ENCODE measurements at places on chromosomes 3 and 15.

DNA sequence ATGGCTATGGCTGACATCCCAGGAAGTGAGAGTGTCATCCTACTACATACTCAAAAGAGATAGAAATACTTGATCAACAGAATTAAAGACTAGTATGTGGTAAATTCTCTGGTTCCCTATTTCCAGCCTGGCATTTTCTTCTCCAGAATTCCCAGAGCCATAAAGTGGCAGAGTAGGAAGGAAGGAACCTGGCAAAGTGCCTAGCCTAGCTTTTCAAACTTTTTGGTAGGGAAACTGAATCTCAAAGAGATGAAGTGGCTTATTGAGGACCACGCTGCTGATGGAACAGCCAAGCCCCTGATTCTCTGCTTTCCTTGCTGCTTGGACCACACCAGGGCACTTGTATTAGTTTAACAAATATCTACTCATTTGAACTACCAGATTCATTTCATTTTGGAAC is 312.4 kb upstream of the RORA start:
- DNase-seq, result no peak

DNA sequence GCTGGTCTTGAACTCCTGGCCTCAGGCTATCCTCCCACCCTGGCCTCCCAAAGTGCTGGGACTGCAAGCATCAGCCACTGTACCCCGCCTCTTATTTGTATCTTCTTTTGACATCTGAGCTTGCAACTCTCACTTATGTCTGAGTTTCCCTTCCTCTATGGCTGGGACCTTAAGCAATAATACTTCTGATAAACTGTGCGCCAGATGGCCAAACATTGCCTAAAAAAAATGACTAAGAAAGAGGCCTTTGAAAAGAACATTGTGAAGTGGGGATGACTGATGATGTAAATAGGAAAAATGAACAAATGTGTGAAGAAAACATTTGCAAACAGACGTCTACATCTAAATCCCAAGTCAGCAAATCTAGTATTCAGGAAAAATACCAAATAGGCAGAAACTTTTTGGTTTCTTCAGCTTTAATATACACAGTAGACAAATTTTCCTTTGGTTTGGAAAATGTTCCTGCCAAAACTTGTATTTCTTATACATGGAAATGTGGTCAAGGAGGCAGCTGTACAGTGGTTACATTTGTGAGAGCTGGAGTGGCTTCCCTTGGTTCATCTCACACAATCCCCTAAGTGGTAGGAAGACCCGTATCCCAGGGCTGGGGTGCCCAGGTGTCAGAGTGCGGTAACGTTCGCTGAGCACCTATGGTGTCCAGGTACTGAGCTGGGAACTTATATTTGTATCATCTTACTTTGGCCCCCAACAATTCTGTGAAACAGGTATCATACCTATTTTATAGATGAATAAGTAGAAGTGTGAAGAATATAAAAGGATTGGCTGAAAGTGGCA is 11.6 kb upstream of the TFRC start:
- DNase-seq, result peak; percentile 11

DNA sequence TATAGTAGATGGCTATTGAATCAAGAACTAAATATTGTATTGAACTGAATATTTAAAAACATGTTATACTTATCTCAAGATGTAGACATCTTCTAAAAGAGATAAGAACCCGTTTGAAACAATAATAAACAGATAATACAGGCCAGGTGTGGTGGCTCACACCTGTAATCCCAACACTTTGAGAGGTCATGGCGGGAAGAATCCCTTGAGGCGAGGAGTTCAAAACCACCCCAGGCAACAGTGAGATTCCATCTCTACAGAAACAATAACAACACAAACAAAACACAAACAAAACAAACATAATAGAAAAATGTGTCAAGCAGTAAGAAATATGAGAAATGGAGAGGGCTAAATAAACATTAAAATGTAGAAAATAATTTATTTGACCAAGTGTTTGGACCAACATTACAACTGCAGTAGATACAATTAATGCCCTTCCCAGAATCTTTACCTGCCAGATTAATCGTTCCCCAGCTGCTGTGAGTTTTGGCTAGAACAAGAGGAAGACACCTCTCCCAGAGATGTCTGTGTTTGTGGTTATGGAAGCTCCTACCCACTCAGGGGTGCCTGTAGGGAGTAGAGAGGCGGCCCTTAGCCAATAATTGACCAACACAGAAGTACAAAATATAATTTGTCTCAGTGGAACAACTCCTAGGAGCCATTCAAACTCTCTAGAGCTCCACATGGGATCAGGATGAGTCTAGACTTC is 111.9 kb upstream of the AGTR1 start:
- DNase-seq, result no peak

- no peak for DNase-seq
These were observed 55.0 kb upstream of the EPHB3 start for GRCh38 chr3:184506561-184506991.

DNA sequence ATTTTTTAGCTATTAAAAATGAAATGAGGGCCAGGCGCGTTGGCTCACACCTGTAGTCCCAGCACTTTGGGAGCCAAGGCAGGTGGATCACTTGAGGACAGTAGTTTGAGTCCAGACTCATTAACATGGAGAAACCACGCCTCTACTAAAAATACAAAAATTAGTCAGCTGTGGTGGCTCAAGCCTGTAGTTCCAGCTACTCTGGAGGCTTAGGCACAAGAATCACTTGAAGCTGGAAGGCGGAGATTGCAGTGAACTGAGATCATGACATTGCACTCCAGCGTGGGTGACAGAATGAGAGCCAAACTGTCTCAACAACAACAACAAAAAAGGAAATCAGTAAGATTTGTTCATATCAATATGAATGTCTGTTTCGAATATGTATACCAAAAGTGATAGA is 517.1 kb downstream of the ROBO1 start:
- DNase-seq, result no peak

DNA sequence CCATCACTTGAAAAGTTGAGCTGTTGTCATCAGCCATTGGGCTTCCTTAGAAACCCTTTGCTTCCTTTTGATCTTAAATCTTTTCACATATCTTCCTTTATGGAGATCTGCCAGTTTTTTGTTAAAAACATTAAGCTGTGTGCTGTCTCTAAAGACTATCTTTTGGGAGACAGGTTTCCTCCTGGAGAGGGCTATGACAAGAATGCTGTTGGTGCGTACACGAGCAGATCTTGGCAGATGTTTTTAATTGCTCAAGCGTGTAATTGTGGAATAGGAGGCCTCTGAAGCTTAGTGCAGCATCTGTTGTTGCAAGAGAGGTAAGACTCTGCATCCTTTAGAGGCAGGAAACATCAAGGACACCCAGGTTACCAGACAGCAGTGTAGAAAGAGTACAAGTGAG is 56.8 kb downstream of the PHLDB2 start:
- DNase-seq, result no peak

DNA sequence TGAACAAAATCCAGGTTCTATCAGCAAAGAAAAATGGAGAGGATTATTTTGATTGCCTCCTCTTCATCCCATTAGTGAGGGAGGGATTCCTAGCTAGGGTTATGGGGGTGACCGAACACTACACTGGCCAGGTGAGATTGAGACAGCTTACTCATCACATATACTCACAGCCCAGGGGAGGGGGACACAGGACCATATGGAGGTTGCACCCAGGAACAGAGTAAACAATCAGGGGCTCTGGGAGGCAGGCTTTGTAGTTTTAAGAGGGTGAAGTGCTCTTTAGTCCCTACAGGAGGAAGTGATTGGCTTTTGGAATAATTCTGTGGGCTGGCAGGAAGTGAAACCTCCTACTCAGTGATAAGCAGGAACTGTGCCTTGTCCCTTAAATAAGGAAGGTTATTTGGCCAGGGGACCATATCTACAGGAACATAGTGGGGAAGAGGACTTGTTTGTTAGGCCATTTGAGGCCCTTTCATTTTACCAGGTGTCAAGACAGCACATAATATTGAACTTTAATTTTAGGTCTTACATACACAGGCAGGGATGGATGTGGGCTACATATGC is 17.5 kb upstream of the KCTD6 start:
- no peak for DNase-seq

DNA sequence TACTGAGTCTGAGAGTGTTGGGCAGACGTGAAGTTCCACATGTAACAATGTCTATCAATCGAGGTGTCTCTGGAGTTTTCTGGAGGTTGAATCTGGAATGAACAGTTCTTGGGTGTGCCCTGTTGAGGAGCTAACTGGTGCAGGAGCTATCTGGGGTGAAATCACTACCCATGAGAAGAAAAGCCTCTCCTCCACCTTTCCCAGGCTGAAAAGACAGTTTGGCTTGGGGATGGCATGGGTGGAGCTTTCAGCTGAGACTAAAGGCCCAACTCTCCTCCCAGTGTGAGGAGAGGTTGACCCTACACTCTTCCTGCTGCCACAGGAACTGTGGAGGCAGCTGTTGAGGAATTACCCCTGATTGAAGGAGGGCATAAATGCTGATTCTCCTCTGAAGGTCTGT is 54.4 kb upstream of the LRRFIP2 start:
- DNase-seq, result no peak

- no peak for DNase-seq
These were observed 215.5 kb upstream of the LRTM1 start for GRCh38 chr3:55143336-55143735.

GRCh38 chr3:30747771-30748281 is 141.4 kb downstream of the TGFBR2 start:
- peak; percentile 58 for DNase-seq

- DNase-seq, result no peak
These were observed 30.4 kb downstream of the BHLHE40 start for GRCh38 chr3:5009506-5010109.

- no peak for DNase-seq
These were observed 49.2 kb downstream of the SPATA12 start for GRCh38 chr3:57109437-57110199.

- no peak for DNase-seq
These were observed 661.4 kb downstream of the RBMS3 start for GRCh38 chr3:29942297-29942696.

- no peak for DNase-seq
These were observed 131.3 kb upstream of the PRR20G start for GRCh38 chr3:127419182-127419581.

Data from MCF 10A (cell line).